ENCODE measurements at places on chromosomes 2 and 18.
A peak's percentile ranks its signal among the peaks of the same experiment; 100 is the strongest.

DNA sequence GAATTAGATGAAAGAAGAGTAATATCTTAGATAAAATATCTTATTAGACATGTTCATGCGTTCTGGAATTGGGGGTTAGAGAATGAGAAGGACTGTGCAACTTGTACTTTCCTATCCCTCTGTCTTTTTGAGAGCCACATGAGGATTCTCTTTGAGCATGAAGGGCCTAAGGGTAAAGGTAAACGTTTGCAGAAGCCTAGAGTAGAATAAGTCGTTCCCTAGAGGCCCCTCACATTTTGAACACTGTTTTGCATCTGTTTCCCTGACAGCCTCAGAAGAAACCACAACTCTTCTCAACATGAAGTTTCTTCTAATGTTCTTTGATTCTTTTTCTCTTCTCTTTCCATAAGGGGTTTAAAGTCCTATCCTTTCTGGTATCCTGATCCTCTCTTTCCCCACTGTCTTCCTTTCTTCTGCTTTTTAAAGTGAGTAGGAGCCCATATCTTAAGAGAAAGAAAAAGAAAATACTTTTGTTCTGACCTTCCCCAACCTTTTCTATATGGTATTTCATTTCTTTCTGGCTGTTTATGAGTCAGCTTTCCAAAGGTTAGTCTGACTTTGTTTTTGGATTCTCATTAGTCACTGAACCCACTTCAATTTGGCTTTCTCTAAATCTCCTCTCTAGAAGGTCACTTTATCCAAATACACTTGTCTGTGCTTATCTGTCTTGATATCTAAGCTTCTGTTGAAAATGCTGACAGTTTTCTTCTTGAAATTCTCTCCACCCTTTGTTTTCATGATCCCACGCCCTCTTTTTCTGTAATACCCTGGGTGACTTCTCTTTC lies 34.8 kb downstream of the PPP1R1C start:
- DNase-seq, result peak; percentile 36

DNA sequence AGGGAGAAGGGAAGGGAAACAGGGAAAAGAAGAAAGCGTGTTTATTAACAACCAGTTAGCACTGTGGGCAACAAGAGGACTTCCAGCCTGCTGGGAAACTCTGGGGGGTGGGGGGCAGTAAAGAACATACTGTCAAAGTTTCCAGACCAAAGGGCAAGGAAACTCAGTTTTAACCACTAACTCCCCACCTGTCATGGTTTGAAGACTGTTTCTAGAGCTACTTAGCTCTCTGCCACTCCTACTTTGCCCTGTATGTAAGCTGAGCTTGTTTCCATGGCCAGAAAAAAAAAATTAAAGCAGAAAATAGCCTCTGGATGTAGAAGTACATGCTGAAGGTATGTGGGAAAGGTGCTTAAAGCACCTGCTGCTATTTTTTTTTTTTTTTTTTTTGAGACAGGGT lies 11.0 kb upstream of the PTPN2 start:
- no peak for DNase-seq

- DNase-seq, result peak; percentile 52
Observed at GRCh38 chr2:118672571-118673158, 174.8 kb downstream of the EN1 start.

- DNase-seq, result no peak
Observed at GRCh38 chr2:161096336-161096735, 63.9 kb upstream of the TANK start.

GRCh38 chr18:23159344-23159743 lies 24.1 kb downstream of the CABLES1 start:
- no peak for DNase-seq

DNA sequence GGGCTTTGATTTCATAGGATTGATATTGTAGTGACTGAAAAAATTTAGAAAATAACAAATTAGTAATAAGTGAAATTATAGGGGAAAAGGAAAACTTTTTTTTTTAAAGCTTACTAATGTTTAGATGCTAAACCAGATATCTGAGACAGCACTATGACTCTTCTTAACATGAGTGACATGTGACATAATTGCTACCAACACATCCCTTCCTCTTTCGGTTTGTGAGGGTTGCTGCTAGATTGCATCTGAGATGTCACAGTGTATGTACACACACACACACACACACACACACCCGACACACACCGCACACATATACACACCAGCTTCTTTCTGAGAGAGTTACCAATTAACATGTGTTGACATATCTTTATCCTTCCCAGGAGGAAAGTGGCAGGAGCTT lies 18.0 kb downstream of the RAPGEF4 start:
- no peak for DNase-seq

DNA sequence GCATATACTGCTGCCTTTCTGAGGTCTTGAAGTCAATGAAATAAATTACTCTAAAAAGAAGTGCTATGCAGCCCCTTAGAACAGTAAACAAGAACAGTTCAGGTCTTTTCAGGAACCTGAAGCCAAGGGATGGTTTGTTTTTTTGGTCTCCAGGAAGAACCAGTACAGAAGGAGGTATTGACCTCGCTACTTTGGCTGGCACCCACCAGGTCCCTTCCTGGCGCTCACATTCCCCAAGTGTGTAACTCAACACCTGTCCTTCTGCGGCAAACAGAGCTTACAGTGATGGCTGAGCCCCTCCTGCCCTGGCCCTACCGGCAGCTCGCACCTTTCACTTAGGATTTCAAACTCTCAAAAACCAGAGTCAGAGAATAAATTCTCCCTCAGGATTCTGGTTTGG lies 51.9 kb downstream of the SETBP1 start:
- DNase-seq, result no peak

- DNase-seq, result no peak
Observed at GRCh38 chr2:172712251-172712650, 23.4 kb upstream of the RAPGEF4 start.

DNA sequence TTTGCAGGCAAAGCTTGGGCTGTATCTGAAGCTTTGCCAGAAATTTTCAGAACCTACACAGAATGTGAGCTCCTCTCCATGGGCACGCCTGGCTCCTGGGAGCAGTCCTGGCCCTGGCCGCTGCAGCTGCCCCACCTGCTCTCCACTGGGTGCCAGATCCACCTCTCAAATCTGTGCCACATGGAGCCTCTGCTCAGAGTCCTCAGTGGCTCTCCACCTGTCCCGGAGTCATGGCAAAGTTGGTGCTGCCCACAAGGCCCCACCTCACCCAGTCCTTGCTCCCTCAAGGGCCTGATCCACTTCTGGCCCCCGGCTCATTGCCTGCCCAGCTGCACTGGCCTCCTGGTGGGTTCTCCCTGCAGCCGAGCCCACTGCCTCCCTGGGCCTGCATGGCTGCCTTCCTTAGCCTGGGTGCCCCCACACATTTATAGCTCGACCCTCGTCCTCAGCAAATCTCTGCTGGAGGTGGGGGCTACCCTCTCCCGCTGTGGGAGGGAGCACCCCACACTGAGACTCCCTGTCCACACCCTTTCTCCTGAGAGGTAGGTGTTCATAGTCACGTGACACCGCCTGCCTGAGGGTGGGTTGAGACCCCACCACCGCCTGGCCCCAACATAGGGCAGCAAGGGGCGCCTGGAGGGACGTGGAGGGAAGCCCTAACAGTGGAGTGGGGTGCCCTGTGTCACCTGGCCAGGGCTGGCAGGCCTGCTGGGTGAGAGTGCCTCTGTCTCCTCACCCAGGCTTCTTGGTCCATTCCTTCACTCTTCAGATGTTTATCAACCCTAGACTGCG lies 224.1 kb downstream of the SH3RF3 start:
- no peak for DNase-seq

DNA sequence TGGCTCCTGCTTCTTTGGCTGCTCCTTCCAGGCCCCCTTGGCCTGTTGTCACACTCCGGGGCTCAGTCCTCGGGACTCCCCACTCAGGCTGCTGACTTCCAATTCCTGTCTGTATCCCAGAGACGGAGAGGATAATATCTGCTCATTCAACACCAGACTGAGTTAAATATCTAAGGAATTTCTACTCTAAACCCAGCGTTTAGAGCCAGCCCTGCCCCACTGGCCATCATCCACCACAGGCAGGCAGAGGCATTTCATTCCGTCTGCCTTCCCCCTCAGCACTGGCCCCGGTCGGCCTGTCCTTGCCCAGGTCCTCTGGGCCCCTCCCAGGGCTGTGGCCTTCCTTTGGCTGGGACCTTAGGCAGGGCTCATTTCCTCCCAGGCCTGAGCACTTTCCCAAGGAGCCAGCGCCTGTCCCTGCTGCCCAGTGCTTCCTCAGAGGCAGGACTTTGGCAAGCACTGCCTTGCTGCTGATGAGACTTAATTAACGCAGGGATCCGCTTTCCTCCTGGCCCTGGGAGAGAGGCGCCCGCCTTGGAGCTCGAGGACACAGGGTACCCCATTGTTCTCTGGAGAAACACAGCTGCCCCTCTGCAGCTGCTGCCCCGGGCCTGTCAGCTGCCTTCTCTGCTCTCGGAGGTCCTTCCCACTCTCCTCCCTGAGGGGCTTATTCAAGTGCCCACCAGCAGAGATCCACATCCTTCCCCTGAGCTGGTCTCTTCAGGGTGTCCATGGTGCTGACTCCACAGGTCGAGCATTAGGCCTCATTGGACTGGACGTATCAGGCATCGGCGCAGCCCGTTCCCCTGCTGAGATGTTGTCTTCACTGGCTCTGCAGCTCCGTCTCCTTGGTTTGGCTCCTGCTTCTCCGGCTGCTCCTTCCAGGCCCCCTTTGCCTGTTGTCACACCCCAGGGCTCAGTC lies 42.8 kb downstream of the ATOH8 start:
- DNase-seq, result no peak

GRCh38 chr18:45207328-45207727 lies 407.9 kb upstream of the SLC14A2 start:
- no peak for DNase-seq

- DNase-seq, result no peak
Observed at GRCh38 chr2:107569496-107569895, 257.2 kb upstream of the RGPD4 start.

DNA sequence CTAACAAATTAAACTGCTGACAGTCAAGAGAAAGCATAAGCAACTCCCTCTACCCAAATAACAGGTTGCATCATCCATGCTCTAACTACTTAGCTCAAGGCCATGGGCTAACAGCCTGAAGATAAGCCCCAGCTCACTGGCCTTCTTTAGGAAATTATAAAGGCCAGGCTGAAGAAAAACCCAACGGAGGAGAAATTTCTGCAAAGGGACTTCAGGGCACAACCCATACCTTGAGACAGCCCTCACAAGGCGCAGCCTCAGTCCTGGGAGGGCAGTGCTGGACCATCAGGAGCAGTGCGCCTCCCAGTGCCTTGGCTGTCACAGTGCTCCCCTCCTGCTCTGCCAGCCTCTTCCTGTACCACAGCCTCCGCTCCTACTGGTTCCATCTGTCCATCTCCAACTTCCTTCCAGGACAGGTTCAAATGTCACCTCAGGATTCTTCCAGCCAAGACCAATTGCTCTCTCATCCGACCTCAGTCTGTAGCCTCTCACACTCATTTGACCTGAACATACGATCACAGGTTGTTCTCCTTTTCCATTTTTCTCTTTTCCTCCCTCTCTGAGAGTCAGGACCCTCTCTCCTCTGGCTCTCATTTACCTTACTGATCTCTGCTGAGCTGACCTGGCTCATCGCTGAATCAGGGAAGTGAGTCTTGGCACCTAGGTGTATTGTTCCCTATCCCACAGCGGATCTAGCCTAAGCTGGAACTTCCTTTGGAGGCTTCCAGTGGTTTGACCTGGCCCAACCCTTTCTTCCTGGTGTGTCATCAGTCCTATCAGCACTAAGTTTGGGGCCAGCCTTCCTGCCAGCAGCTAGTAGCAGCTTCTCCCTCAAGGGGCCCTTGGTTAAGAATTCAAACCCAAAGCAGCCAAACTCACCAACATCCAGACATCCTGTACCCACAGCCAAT lies 1.9 kb downstream of the MCFD2 start:
- DNase-seq, result peak; percentile 69

- DNase-seq, result no peak
Observed at GRCh38 chr2:7887441-7887840, 794.4 kb upstream of the ID2 start.
